Left renal pelvis (tissue), 4 donors: ENCODE measurements at places on chromosomes 2 and 18.
A peak's percentile ranks its signal among the peaks of the same experiment; 100 is the strongest.

- no peak for DNase-seq
These were observed 242.8 kb upstream of the CXCR4 start for GRCh38 chr2:136360790-136361189.

GRCh38 chr2:230714136-230714480, 1.5 kb downstream of the CAB39 start:
- DNase-seq = no peak

DNA sequence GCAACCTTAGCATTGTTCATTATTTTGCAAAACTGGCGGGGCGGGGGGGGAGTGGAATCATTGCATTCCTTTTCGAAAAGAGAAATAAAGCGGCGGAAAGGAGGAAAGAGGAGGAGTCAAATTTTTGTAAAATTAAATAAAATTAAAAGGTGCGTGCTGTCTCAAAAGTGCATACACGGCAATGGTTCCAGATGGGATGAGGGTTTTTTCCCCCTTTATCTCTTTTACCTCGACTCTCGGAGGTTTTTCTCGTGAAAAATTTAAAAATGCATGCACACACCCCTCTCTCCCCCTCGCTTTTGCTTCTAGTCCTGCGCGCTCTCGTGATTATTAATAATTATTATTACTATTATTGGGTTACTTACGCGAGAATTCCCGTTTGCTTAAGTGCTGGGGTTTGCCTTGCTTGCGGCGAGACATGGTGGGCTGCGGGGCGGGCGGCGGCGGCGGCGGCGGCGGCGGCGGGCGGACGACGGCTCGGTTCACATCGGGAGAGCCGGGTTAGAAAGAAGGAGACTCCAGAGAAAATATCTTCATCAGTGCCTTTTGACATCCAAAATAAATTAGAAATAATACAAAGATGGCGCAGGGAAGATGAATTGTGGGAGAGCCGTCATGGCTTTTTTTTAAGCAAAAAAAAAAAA, 481 bp downstream of the BCL11A start:
- no peak for DNase-seq

- peak; percentile 8 for DNase-seq
These were observed 85.8 kb upstream of the FAM237A start for GRCh38 chr2:206556357-206556949.

- DNase-seq = no peak
These were observed 45.1 kb downstream of the ATIC start for GRCh38 chr2:215356948-215357461.

DNA sequence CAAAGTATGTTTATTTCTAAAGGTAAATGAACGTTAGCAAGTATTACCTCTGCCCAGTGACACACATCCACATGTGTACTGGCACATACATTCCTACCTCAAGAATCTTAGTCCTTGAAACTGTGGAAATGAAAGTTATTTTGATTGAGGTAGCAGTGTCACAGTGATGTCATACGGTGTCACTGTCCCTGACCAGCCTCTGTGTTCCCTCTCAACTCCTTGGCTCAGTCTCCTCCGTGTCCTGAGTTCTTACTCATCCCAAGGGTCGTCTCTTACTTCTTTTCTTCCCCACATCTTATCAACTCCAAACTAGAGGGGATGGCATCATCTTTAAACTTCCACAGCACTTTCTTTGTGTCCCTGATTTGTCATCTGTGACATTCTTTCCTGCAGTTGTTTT, 3.3 kb downstream of the NCK2 start:
- DNase-seq = no peak

DNA sequence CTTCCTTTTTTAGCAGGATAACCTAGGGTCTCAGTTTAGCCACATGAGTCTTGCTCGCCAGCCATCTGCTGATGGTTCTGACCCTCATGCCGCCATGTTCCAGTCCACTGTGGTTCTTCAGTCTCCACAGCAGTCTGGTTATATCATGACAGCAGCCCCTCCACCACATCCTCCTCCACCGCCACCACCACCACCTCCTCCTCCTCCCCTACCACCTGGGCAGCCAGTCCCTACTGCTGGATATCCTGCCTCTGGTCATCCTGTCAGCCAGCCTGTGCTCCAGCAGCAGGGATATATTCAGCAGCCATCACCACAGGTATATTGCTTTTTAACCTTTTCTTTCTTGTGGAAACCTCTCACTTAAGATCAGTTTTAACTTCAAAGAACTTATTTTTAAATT, 89.9 kb upstream of the UBXN4 start:
- DNase-seq = no peak

DNA sequence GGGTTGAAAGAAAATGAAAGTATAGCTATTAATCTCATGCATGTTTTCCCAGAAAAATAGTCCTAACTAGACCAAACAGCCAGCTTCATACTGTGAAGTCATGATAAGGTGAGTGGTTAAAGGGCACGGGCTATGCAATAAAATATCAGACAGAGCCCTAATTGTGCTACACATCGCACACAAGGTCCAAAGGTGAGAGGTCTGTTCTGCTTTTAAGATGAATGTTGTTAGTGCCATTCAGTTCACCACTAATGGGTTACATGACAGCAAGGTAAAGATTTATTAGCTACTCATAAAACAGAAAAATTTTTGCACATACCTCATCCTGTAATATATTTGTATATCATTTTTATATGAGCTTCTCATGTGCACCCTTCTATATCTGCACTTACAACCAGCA, 105.0 kb upstream of the STK17B start:
- no peak for DNase-seq

DNA sequence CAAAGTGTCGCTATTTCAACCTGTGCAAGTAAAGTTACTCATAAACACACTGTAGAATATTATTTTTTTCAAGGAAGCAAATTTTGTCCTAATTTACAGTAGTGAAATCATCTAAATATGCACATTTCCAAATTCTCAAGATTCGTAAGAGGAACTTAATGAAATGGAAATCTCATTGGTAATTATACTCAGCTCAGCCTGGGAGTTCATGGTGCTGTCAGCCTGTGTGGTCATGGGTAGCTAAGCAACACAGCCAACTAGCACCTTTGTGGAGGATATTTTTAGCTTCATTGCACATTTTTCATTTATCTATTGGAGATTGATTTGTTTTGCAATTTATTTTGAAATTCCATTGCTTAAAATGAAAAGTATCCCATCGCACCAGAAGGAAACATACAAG, 975.7 kb upstream of the ZEB2 start:
- DNase-seq = no peak

DNA sequence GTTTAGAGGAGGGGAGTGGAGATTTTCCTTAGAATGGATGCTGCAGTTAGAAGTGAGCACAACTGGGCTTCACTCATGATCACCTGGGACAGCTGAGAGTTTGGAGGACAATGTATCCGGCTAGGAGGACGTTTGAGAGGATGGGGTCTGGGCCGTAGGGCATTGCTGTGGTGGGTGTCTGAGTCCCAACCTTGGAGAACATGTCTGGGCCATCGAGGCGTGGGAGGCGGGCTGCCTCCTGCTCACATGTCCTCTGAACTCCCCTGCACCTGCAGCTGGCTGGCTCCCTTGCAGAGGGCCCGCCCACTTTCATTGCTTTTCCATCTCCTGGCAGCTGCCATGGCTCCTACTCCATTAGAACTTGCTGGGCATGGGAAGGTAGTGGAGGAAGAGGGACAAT, 203.0 kb upstream of the PXDN start:
- no peak for DNase-seq

- DNase-seq = no peak
These were observed 77.6 kb downstream of the SMIM21 start for GRCh38 chr18:75349668-75350511.

DNA sequence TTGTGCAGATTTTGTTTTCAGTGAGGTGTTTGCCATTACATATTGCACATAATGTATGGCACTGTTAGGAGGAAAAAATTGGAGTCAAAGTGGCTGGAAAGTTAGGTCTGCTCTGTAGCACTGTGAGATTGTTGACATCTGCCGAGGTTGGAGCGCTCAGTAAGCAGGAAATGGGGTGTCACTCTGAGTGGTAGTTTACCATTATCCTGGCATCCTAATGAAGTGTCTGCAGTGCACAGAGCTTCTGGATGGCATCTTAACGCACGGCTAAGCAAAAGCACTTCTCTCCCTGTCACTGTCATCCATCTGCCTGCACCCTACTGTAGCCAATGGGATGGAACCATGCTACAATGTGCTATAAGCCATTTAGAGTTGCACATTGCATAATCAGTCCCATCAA, 561.9 kb downstream of the ARHGAP15 start:
- DNase-seq = no peak

GRCh38 chr2:101193033-101193626, 41.9 kb upstream of the TBC1D8 start:
- DNase-seq = no peak

DNA sequence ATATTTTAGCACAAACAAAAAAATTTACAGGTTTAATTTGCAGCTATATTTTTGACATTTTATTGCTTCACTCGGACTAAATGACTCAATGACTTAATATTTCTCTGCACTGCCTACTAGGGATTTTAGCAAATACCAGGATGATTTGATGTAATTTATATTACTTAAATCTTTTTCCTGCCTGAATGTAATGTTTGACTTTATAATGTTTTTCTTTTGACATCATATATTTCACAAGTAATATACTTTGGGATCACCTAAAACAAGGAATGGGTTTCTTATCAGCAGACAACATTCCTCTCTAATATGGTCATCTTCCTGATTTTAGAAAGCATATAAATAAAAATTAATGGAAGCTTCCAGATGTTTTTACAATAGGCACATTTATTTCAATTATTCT, 253.2 kb upstream of the EPC2 start:
- DNase-seq = no peak

GRCh38 chr2:9984871-9985480, 33.5 kb downstream of the GRHL1 start:
- no peak for DNase-seq

GRCh38 chr2:45652090-45653031, 886 bp downstream of the PRKCE start:
- no peak for DNase-seq

DNA sequence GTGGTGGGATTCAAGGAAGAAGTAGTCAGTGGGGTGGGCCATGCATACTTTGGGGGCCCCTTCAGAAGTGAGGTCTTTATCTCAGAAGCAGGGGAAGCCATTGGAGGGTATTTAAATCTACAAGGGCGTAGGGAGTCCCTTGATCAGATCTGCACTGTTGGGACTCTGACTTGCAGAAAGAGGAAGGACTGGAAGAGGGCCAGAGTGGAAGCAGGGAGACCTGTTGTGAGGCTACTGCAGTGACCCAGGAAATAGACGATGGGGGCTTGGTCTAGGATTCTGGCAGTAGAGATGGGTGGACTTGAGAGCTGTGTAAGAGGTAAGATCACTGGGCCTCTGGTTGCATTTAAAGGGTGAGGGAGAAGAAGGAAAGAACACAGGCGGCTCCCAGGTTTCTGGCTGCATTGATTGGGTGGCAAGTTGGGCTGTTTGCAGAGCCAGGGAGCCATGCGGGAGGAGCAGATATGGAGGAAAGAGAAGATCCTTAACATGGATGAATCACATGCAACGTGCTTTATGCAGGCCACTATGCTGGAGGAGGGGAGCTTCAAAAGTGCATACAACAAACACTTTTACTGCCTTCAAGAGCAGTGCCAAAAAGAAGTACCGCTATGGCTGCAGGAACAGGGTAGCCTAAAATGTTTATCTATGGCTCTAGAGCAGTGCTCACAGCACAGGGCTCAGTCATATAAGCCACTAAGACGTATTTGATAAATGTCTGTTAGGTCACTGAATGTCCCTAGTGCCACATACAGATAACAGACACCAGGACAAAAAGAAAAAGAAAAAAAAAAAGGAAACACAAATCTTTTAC, 2.3 kb downstream of the SFXN5 start:
- no peak for DNase-seq

GRCh38 chr2:202754936-202755335, 116.6 kb downstream of the ICA1L start:
- no peak for DNase-seq

DNA sequence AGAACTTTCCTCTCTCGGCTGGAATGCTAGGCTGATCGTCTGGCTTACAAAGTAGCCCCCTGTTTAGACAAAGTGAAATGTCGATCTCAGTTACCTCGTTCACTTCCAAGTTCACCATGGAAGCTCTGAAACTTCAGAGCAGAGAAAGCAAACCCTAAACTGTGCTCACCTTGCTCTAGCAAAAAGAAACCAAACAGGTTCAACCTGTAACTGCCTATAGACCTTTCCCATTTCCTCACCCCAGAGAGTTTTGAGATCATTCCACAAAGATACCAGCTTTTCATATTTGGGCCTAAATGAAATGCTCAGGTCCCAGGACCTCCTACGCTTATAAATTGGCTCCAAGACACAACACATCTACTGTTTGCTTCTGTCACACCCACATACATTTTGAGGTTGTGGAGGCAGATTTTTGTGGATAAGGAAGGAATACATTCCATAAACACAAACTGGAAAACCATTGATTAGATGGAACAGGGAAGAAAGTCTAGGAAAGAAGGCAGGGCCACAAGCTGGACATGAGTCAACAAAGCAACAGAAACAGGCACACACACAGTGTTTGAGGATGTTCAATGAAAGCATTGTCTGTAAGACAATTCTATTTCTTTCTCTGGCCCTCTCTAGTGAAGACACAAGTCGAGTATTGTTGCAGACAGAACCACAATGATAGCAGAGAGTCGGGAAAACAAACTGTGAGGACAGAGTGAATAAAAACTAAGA, 52.8 kb upstream of the TGIF1 start:
- DNase-seq = peak; percentile 4

- DNase-seq = no peak
These were observed 75.1 kb downstream of the MBD5 start for GRCh38 chr2:148096012-148096411.

- DNase-seq = no peak
These were observed 13.6 kb downstream of the NMS start for GRCh38 chr2:100483895-100484294.

DNA sequence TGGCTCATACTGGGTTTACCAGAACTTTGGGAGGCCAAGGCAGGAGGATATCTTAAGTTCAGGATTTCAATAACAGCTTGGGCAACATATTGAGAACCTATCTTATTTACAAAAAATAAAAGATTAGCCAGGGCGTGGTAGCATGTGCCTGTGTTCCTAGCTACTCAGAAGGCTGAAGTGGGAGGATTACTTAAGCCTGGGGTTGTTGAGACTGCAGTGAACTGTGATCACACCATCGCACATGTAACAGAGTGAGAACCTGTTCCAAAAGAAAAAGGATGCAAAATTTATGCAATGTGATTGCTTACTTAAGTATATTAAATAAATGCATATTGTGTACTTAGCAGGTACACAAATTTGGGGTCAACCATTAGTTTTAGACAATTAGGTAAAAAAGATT, 768.9 kb upstream of the CDH7 start:
- DNase-seq = no peak

GRCh38 chr2:26302846-26303245, 43.1 kb upstream of the SELENOI start:
- no peak for DNase-seq
